ENCODE measurements at places on chromosomes 7 and 10. TPM values are rescaled to one million over a fixed set of nuclear protein-coding genes. Genes with fewer than 3 reads are reported as not detected.

GRCh38 chr10:104957178-104957841, 316.2 kb downstream of the SORCS3 start:
- no peak for DNase-seq

SNX8 gene
- total RNA-seq = 21.8 TPM

DNA sequence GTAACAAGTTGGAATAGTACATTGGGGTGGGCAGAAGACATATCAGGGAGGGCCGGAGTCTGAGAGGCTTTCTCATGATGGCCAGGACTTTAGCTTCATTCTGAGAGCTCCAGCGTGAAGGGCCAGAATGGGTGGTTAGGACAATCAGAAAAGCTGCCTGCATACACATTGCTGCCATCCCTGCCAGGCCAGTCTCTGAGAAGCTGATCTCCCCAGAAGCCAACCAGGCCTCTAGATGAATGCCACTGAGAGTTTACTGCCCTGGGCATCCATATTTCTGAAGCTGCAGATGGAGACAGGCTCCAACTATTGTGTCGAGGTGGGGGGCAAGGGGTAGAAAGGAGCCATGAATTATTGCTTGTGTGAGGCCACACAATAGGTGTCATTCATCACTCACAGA, 32.0 kb upstream of the ARHGAP22 start:
- DNase-seq = no peak

GRCh38 chr10:92999191-92999590, 61.4 kb upstream of the CYP26C1 start:
- no peak for DNase-seq

DNA sequence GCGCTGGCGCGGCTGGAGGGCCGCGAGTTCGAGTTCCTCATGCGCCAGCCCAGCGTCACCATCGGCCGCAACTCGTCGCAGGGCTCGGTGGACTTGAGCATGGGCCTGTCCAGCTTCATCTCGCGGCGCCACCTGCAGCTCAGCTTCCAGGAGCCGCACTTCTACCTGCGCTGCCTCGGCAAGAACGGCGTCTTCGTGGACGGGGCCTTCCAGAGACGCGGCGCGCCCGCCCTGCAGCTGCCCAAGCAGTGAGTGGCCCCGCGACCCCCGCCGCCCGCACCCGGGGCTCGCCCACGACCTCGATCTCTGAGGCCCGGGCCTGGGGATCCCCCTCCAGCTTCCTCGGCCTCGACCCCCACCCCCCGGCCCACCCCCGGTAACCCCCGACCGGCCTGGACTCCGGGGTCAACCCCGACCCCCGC, 537 bp downstream of the FOXK1 start:
- peak; percentile 68 for DNase-seq

Data from left colon (tissue), 2 donors.